IPS DF 6.9 (cell line): ENCODE measurements at places on chromosomes 3 and 15.

GRCh38 chr3:40720863-40721262 lies 196.1 kb downstream of the ZNF621 start:
- H3K27ac ChIP-seq, result no peak overlapping the region
- no peaks in the 10 kb centered on the region for H3K4me1 ChIP-seq
- H3K36me3 ChIP-seq, result no peaks in the 10 kb centered on the region
- H3K27me3 ChIP-seq, result no peaks in the 10 kb centered on the region

DNA sequence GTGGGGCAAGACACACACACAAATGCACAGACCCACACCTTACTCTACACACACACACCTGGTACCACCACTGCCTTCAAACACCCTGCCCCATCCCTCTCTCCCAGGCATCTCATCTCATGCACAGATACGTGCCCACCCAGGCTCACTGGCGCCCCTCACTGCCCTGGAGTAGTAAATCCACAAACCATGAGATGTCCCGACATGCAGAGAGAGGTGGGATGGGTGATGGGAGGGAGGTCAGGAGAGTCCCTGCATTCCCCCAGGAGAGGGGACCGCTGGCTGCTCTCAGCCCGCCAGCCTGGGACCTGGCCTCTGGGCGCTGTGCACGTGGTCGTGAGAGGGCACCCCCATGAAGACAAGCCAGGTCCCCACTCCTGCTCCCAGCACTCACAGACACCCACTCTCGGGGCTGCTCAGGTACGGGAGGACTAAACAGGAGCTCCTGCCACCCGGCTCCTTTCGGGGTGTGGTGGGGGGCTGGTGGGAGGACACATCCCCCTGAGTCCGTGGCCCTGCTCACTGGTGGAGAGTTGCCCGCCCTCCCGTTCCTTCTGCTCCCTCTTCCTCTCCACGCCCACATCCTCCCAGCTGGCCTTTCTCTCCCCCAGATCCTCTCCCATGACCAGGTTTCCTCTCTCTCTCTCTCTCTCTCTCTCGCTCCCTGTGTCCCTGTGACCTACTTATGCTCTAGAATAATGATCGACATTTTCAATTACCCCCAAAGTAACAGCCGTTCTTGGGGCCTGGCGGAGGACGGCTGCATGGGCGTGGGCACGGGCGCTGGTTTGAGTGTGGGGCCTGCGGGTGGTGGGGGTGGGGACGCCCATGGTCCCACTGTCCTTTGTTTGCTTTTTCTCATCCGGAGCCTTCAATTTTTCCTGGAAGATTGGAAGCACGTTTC lies 18.9 kb upstream of the CSPG4 start:
- H3K27me3 ChIP-seq, result no peaks in the 10 kb centered on the region
- H3K36me3 ChIP-seq, result no peaks in the 10 kb centered on the region
- H3K4me3 ChIP-seq, result no peak overlapping the region
- H3K27ac ChIP-seq, result no peak overlapping the region
- no peak for DNase-seq

- H3K27me3 ChIP-seq, result no peaks in the 10 kb centered on the region
- peaks cover 4% of the 10 kb centered on the region; the same call in 1 of the 2 replicates for H3K4me1 ChIP-seq
- no peak for DNase-seq
- no peaks in the 10 kb centered on the region for H3K36me3 ChIP-seq
- H3K27ac ChIP-seq, result no peak overlapping the region
These were observed 18.5 kb downstream of the KBTBD8 start for GRCh38 chr3:67016522-67017080.

DNA sequence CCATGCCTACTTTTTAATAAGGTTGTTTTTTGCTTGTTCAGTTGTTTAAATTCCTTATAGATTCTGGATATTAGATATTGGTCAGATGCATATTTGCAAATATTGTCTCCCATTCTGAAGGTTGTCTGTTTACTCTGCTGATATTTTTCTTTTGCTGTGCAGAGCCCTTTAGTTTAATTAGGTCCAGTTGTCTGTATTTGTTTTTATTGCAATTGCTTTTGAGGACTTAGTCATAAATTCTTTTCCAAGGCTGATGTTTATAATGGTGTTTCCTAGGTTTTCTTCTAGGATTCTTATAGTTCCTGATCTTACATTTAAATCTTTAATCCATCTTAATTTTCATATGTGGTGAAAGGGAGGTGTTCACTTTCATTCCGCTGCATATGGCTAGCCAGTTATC lies 77.4 kb downstream of the PTPRG start:
- DNase-seq, result no peak
- H3K4me3 ChIP-seq, result no peak overlapping the region
- H3K27me3 ChIP-seq, result no peaks in the 10 kb centered on the region
- H3K36me3 ChIP-seq, result no peaks in the 10 kb centered on the region

DNA sequence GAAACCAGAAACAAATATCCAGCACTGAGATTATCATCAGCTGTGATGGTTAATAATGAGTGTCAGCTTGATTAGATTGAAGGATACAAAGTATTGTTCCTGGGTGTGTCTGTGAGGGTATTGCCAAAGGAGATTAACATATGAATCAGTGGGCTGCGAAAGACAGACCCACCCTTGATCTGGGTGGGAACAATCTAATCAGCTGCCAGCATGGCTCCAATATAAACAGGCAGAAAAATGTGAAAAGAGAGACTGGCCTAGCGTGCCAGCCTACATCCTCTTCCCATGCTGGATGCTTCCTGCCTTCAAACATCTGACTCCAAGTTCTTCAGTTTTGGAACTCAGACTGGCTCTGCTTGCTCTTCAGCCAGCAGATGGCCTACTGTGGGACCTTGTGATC lies 869.5 kb downstream of the SI start:
- no peak overlapping the region for H3K4me3 ChIP-seq
- no peak overlapping the region for H3K27ac ChIP-seq
- no peak for DNase-seq
- H3K27me3 ChIP-seq, result no peaks in the 10 kb centered on the region

- H3K36me3 ChIP-seq, result no peaks in the 10 kb centered on the region
- DNase-seq, result no peak
- H3K27ac ChIP-seq, result no peak overlapping the region
These were observed 193.3 kb downstream of the ISL2 start for GRCh38 chr15:76529911-76530310.
